Activated CD4-positive, alpha-beta T cell treated with anti-CD3 and anti-CD28 coated beads, Interleukin-2, amount 50 U/mL, for 1 hour (primary cell): ENCODE measurements at places on chromosomes 5 and 9.
A peak's percentile ranks its signal among the peaks of the same experiment; 100 is the strongest.

- DNase-seq: no peak
These were observed 41.0 kb upstream of the ANGPTL2 start for GRCh38 chr9:127163409-127163808.

DNA sequence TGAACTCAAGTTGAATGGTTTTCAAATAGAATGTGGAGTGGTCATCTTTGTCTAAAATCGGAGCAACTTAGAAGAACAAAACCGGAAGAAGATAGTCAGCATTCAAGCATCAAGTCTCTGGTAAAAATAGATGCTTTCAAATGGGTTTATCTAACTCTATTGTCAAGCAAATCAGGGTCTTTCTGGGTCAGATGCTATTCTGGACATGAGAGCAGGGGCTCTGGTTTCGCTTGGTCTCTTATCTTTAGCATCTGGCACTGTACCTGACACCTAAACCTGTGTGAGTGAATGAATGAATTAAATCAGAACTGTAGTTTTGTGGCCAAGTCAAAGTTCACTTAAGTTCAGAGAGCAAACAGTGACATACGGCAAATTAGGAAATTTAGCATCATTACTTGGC, 173.5 kb downstream of the SLIT3 start:
- DNase-seq: no peak

GRCh38 chr5:66828046-66828547, 231.9 kb downstream of the MAST4 start:
- no peak for DNase-seq

DNA sequence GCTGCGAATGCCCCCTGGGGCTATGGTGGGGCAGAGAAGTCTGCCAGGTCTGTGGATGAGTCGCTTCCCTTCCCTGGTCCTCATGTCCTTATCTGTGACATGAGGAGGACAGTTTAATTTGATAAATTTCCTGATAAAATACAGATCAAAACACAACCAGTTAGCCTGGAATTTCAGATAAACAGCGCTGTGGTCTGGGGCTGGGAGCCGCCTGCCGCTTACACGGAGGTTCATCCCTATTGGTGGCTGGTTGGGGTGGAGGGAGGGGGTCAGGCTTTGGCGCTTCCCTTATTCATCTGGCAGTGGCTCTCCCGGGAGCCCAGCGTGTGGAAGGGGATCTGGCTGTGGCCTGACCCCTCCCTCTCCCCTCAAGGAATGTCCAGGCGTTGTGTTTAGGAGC, 17.9 kb downstream of the CRB2 start:
- no peak for DNase-seq

DNA sequence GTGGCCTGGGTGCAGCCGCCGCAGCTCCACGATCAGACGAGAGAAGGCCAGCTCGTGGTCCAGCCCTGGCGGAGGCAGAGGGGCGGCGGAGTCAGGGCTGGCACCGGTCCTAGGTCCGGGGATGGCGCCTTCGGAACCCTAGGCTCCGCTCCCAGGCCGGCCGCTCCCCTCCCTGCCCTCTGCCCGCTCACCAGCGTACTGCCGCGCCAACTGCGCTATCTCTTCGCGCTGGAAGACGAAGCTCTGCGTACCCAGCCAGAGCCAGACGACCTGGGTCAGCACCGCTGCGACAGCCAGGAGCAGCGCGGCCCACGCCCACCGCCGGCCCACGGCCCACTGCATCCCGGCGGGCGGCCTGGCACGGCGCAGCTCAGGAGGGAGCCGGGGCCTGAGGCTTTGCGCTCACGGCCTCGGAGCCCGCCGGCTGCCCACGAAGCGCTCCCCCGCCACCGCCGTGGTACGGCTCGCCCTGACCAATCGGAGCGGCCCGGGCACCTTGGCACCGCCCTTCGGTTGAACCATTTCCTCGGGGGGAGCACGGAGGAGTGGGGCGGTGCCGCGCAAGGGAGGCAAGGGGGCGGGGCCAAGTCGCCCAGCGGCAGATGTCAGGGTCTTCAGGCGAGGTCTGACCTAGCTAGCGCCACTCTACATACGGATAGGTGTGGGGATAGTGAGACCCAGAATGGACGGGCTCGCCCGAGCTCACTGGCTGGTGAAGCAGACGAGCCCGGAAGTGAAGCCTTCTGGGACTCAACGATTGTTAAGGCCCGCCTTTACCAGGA, at the start of gene SIGMAR1:
TSS of gene SIGMAR1 (minus strand) at position 432 of the 782 bp plus-strand sequence. CDS start at position 342, 90 bp downstream.
- DNase-seq: peak; percentile 91

DNA sequence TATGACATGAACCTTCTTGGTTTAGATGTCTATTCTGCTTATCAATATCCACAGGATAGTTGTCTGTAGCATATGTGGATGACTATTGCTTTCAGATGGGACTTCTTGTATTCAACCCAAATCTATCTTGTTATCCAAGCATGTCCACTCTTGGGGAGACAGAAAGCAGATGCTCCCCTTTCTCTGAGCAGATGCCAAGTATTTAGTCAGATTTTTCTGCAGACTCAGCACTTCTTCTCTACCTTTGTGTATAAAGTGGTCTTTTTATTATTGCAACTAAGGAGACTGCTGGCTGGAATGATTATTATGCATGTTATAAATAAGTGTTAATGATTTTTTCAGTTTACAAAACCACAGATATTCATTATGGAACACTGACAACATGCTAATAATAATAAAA, 45.1 kb upstream of the ASTN2 start:
- DNase-seq: no peak

DNA sequence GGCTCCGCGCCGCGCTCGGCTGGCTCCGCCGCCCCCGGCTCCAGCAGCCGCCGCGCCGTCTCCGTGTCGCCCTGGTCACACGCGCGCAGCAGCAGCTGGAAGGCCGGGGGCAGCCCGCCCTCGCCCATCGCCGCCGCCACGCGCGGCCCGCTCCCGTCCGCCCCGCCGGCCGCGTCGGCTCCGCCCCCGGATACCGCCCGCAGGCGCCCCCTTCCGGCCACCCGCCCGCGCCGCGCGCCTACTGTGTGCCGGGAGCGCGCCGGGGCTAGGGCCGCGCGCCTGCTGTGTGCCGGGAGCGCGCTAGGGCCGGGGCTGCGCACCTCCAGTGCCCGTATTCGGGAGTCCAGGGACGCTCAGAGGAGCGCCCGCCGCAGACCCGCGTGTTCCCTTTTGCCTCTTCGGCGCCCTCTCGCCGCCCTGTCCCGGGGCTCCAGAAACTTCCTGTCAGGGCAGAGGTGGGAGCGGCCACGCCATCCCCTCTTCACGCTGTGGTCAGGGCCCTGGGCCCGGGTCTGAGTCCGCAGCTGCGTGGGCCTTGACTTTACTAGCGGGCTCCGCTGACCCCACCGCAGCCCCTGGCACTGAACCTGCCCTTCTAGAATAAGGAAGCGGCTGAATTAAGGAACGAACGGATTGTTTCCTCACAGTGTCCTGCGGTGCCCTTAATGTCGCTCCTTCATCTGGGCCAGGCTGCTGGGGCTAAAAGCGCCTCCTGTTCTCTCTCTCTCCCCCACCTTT, at the start of gene ANKS6:
TSS of gene ANKS6 (minus strand) at position 192 of the 738 bp plus-strand sequence. CDS start at position 128, 64 bp downstream.
- DNase-seq: peak; percentile 80

DNA sequence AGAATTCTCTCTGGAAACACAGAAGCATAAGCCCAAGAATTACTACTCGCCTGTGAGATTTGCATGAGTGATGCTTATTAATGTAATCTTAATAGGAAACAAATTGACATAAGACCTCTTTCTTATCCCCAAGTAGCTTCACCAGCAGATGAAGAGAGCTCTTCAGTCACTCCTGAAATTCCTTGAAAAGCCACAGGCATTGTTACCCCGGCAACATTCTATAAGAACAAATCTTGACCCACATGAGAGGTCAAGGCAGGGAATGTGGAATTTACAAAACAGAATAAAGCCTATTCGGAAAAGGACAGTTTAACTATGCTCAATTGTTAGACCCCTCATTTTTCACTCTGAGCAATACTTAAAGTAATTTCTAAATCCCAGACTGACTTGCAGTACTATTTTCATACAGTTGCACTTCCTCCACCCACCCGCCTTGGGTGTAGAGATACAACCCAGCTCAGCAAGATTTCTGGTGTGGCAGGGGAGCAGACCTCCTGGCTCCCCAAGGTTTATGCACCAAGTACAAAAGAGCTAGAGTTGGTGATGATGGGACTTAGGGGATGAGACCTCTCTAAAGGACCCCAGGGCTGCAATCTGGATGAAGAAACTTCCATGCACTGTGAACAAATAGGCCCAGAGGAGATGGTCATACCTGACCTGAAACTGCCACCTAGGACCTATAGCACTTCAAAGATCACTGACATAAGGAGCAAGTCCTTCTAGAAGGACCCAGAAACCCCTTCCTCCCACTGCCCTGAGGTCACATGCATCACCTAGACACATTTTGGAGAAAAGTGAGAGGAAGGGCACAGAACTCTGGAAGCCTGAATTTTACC, 242.1 kb downstream of the ZNF608 start:
- DNase-seq: no peak

GRCh38 chr9:91145496-91145895, 216.2 kb downstream of the AUH start:
- no peak for DNase-seq

GRCh38 chr5:94702729-94703128, 84.3 kb downstream of the SLF1 start:
- DNase-seq: no peak

DNA sequence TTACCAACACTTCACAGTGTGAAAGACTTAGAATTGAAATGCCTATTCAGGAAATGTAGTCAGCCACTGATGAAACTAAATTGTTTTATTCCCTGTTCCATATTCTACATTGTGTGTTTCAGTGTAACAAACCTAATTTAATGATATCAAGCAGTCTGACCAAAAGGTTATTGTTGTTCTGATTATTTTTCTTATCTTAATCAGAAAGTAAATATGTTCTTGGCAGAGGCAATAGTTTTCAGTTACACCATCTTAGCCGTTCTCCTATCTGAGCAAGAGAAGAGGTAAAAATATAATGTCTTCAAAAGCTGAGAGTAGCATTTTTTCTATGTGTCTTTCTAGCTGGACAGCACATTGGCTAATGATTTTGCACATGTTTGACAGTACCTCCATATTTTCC, 17.1 kb downstream of the CDC26 start:
- no peak for DNase-seq

DNA sequence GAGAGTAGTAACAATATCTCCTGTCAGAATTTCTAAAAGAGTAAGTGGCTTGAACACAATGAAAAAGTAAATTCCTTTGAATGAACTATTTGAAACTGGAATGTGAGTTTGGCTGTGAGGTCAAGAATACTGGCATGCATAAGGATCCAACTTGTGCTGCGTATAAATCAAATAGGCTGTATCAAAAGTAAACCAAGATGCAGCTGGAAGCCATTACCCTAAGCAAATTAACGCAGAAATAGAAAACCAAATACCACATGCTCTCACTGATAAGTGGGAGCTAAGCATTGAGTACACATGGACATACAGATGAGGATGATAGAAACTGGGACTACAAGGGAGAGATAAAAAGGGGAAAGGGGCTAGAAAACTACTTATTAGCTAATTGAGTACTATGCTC, 24.0 kb upstream of the SRFBP1 start:
- DNase-seq: no peak

GRCh38 chr5:59187857-59188256, 605.0 kb downstream of the RAB3C start:
- no peak for DNase-seq

- DNase-seq: no peak
These were observed 106.7 kb downstream of the INSYN2B start for GRCh38 chr5:169873642-169874041.

DNA sequence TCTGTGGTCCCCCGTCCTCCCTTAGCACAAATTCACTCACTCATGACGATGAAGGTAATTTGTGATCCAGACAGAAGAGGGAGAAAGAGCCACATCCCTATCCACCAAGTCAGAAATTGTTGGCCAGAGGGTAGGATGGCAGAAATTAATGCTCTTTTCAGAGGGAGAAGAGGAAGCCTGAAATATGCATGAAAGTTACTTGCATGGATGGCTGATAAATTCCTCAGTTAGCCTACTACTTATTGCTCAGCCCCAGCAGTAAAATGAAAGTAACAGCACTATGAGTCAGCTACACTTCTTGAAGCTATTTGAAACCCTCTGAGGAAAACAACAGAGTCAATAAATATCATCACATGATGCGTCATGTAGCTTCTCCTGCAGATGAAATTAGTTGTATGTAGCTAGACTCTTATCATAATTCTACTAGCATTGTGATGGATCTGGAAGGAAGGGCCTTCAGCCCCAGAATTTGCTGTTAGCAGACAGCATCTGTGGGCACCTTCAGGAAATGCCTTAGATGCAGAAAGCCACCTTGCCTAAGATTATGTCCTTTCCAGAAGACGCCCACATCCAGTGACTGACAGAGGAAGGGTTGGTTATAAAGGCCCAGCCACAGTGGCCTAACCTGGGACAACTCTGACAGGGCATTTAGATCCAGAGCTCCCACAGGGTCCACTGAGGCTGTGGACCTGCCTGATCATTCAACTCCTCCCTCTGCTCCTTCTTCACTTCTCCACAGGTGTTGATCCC, 81.2 kb upstream of the CCDC112 start:
- no peak for DNase-seq

DNA sequence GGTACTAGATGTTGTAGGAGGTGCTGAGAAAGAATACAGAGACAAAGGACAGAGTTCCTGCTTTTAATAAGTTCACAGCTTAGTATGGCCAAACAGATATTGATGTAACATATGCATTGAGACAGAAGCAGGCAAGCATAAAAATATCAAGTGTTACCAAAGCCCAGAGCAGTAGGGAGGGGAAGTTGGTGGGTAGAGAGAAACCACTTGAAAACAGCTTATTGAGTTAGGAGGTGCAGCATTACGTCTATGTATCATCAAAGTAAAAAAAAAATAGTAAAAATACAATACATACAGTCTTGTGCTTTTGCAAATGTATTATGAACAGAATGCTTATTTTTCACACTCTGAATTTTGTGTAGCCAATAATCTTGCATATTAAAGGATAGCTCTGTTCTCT, 441.8 kb upstream of the SGCD start:
- no peak for DNase-seq

DNA sequence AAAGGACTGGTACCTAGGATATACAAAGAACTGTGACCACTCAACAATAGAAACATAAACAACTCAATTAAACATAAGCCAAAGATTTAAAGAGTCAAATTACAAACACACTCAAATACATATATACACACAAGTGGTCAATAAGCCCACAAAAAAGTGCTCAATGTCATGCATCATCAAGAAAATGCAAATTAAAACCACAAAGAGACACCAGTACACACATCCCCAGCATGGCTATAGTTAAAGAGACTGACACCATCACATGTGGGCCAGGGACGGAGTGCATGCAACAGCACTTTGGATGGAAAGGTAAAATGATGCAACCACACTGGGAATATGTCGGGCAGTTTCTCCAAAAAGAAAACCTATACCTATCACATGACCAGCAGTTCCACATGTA, 89.7 kb downstream of the CAAP1 start:
- DNase-seq: no peak

DNA sequence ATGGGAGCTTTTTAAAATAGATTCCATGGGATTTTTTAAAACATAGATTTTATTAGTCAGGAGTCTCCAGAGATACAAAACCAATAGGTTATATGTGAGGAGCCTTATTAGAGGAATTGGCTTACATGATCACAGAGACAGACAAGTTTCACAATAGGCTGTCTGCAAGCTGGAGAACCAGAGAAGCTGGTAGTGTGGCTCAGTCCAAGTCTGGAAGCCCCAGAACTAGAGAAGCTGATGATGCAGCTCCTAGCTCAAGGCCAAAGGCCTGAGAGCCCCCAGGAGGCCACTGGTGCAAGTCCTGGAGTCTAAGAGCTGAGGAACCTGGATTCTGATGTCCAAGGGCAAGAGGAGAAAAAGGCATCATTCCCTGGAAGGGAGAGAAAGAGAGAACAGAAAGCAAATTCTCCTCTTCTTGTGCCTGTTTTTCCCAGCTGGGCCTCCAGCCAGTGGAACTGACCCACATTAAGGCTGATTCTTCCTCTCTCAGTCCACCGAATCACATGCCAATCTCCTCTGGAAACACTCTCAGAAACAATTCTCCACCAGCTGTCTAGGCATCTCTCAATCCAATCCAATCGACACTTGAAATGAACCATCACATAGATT, 59.3 kb downstream of the AHRR start:
- DNase-seq: no peak
